ENCODE measurements at places on chromosomes 4 and X. TPM values are rescaled to one million over a fixed set of nuclear protein-coding genes. Genes with fewer than 3 reads are reported as not detected.

Gene EPGN
- not detected for total RNA-seq

Gene SPANXA2
- not detected for total RNA-seq

Gene USP53
- 5.6 TPM for total RNA-seq

Gene PCDH10
- total RNA-seq = not detected

Gene ARHGAP6
- 0.65 TPM for total RNA-seq

Gene ITIH6
- not detected for total RNA-seq

Gene NOX1
- not detected for total RNA-seq

Gene INPP4B
- 0.93 TPM for total RNA-seq

DNA sequence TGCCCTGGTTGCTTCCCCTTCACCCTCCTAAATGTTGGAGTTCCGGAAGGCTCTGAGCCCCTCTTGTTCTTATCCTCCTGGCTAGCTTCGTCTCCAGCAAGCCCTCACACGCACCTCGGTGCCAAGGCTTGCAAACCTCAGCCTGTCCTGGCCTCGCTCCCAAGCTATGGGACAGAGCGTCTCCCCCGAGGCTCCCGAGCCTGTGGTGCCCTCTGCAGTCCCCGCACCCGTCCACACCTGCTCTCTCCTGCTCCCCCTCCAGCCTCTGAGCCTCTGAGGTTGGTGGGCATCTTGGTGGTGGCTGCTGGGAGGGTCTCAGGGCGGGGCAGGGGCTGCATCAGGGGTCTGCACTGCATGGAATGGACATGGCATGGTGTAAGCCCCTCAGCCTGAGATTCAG lies 63.2 kb downstream of the TRMT44 start:
- DNase-seq = no peak

DNA sequence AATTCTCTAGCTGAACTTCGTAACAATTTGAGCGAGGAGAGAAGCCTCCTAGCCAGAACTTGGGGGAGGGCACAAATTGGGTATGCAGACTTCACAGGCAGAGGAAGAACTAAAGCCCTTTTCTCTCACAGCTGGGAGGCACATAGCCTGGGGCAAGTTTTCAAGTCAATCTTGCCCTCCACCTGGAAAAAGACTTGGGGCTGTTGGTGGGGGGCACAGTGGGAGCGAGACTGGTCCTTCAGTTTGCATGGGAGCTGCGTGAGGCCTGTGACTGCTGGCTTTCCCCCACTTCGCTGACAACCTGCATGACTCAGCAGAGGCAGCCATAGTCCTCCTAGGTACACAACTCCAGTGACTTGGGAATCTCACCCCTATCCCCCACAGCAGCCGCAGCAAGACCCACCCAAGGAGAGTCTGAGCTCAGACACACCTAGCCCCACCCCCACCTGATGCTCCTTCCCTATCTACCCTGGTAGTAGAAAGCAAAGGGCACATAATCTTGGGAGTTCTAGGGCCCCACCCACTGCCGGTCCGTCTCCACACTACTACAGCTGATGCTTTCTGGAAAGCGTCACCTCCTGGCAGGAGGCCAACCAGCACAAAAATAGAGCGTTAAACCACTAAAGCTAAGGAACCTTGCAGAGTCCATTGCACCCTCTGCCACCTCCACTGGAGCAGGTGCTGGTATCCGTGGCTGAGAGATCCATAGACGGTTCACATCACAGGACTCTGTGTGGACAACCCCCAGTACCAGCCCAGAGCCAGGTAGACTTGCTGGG lies 160.8 kb downstream of the CBLL2 start:
- no peak for DNase-seq

DNA sequence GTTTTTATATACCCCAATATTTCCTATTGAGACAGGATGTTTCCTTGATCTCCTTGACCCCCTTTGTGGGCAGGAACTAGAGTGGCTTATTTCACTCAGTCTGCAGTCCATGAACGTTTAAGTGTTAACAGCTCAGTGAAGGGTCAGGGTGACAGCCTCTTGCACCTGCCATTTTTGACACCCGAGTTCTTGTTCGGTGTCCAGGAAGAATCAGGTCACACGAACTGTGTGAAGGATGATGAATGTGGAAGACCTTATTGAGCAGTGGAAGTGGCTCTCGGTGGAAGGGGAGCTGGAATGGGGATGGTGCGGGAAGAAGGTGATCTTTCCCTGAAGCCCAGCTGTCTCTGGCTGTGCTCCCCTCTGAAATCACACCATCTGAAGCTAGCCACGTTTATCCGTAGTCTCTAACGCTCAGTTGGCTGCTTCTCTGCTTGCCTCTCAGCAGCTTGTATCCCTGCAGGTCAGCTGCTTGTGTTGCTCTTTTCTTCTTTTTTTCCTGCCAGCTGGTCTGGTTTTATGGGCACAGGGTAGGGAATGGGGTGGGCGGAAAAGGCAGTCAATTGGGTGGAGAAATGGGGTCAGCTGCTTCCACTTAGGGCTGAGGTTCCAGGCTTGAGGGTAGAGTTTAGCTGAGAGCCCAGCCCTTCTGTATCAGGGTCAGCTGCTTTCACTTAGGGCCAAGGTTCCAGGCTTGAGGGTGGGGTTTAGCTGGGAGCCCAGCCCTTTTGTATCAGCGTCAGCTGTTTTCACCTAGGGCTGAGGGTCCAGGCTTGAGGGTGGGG lies 29.0 kb upstream of the CCNG2 start:
- DNase-seq = no peak

- no peak for DNase-seq
These were observed 129.7 kb upstream of the EDNRA start for GRCh38 chr4:147351083-147351787.

- DNase-seq = no peak
These were observed 174.3 kb downstream of the ADGRL3 start for GRCh38 chr4:61374447-61374891.

DNA sequence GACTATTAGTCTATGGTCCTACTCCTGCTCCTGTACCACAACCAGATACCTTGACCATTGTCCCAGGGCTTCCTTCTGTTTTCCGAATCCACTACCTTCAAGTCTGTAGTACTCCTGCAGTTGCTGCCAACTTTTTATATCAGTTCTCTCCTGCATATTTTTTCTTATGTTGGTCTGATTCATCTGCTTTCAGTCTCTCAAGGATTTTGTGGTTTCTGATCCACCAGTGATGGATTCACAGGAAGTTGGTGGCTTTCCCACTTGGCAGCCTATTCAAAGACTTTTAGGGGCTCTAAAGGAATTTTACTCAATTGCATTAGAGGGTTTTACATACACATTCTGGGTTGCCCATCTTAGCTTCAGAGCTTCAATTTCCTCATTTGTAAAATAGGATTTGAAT lies 23.6 kb downstream of the KIF4A start:
- no peak for DNase-seq

GRCh38 chr4:5381961-5382441 lies 326.4 kb downstream of the EVC2 start:
- DNase-seq = no peak

GRCh38 chr4:88382621-88383020 lies 4.0 kb downstream of the HERC6 start:
- no peak for DNase-seq

- no peak for DNase-seq
These were observed 29.0 kb upstream of the TLR2 start for GRCh38 chr4:153655002-153655541.

DNA sequence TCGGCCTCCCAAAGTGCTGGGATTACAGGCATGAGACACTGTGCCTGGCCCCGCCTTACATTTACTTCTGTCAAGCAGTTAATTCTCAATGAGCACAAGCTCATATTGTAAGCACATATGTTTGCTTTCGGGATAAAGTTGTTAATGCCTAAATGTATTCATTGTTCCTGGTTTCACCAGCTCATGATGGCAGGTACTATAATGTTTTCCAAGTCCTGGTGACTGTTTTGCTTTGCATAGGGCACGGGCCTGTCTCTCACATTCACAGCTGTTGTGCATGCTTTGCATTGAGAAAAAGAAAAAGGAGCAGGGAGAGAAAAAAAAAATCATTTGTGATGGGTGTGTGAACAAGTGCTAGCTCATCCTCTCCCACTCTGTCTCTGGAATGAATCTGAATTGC lies 661.2 kb upstream of the TENM3 start:
- no peak for DNase-seq

- no peak for DNase-seq
These were observed 187.0 kb upstream of the PPARGC1A start for GRCh38 chr4:24076811-24077210.

GRCh38 chrX:53481093-53481492 lies 46.9 kb upstream of the HSD17B10 start:
- no peak for DNase-seq

GRCh38 chr4:120293341-120293740 lies 226.7 kb upstream of the MAD2L1 start:
- no peak for DNase-seq

GRCh38 chrX:107970073-107970472 lies 12.1 kb downstream of the TEX13B start:
- no peak for DNase-seq

DNA sequence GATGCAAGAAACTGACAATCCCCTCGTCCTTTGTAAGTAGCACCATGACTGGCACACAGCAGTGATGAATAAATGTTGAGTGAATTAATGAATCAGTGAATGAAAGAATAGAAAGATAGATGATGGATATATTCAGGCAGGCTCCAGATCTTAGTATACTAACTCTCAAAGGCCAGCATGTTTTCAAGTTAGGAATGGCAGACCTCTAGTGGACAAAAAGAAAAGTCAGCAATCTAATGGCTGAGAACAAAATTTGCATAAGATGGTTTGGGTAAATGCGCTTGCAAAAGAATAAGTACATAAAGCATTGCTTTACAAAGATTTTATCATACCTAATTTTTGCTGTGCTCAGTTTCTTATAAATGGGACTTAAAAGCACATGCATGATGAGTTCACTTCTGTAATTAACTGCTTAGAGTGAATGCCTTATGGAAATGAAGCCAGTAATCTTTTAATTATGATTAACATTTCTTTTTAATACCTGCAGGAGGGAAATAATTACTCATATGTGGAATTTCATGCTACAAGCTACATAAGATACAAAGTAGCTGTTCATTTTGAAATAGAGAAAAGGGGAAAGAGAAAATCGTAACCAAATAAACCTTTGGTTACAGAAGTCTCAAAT lies 126.9 kb upstream of the GPRIN3 start:
- DNase-seq = no peak

DNA sequence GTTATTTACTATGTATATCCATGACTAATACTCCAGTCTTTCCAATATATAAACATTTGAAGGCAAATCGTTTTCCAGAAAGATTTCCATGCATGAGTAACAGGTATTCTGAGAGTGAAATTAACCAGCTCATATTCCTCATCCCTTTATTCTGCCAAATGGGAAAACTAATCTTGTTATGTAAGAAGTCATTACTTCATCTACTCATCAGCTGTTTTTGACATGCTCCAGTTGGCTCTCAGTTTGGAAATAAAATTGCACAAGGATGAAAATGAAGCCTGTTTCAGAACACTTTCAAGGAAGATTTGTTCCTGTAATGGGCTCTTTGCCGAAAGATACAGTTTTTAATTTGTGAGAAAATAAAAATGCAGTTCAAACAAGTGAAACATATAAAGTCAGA lies 121.9 kb downstream of the KCTD8 start:
- DNase-seq = no peak

- DNase-seq = peak; percentile 94
These were observed at the start of gene SNX25 for GRCh38 chr4:185209031-185209851. SNX25 (plus strand) TSS chr4:185209598; CDS start chr4:185209827, 229 bp downstream.

DNA sequence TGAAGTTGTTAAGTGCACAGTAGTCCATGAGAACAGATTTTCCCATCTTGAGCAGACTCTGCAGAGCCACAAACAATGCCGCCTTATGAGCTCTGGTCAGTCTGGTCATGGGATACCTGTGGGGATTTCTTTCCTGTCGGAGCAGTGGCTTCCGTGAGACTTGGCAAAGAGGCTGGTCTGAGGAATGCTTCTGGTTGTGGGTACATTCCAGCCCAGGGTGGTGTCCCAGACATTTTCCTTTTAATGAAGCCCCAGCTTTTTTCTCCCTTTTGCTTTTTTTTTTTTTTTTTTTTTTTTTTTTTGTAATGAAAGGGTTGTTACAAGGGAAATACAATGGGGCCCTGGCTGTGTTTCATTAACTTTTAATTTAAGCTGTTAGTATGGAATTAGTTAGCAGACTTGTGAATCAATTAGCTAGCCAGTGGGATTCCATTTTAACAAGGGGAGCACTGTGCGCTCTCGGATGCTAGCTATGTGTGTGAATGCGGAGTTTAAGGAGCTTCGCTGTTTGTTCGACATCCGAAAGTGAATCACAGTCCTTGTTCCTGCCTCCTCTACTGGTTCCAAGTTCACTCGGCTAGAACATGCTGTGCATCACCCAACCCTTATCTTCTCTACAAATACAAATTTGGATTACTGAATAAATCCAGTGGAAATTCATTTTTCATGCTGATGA lies 225.1 kb downstream of the CBR4 start:
- no peak for DNase-seq

DNA sequence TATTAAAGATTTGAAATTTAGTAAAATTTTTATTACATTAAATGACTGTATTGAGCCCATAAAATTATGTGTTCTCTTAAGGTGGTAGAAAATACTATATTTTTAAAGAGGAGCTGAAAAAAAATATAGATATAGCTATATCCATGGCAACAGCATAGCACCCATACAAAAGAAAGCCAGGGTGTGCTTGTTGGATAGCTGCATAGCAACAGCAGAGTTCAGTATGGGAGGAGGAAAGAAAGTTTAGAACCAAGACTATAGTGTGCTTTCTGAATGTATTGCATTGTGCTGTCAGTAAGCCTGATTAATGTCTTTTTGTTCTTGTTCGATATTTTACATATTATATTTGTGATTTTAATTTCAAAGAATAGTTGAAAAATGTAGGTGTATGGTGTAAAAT lies 78.4 kb downstream of the GRID2 start:
- DNase-seq = no peak

DNA sequence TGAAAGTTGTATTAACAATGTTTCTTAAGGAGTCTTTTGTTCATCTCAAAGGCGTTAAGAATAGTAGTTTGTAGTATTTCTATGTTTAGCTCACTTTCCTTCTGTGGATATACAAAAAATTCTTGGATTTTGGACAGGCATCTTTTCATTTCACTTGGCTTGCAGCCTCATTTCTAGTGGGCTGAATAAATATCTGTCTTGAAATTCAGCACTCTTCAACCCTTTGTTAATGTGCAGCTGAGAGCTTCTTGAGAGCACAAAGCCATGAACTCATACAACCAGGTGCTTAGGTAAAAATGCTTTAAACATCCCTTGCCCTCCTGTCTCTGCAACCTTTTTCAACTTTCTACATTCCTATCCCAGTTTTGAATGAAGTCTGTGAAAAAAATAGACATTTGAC lies 1003.2 kb downstream of the C4orf33 start:
- no peak for DNase-seq
